Stimulated activated CD8-positive, alpha-beta memory T cell treated with anti-CD3 and anti-CD28 coated beads, Interleukin-2, amount 100 ng/mL, for 1 hour (primary cell): ENCODE measurements at places on chromosomes 13 and 19.
A peak's percentile ranks its signal among the peaks of the same experiment; 100 is the strongest.

- DNase-seq, result no peak
Observed at GRCh38 chr13:106385654-106386053, 149.8 kb downstream of the EFNB2 start.

DNA sequence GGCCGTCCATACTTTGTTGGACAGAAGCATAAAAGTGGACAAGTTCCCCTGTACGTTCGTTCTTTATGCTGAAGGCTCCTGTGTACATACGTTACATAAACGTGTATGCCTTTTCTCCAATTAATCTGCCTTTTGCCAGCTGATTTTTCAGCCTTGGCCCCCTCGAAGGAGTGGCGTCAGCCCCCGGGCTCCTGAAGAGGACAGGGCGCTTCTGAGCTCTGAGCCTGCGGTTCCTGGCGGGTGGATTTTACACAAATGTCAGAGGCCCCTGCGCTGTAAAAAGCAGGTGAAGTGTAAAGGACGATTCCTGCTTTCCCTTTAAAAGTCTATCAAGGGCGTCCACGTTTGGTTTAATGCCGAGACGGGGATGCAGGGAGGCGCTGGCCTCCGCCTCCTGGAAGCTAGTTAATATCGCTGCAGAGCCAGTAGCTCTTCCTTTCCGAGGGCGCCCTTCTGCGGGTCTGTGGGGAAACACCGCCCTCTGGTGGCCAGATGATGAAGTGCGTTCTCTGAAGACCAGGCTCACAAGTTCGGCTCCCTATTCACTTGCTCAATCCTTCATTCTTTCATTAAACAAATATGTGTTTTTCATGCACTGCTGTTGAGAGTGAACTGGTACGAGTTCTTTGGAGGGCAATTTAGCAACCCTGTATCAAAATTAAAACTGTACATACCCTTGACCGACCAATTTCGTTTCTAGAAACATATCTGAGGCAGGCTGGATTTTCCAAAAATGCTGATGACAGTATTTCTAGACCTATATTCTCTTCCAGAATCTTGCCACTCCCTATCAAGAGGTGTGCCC lies 62.0 kb downstream of the GPR12 start:
- peak; percentile 65 for DNase-seq

- DNase-seq, result no peak
Observed at GRCh38 chr13:106306748-106307277, 228.6 kb downstream of the EFNB2 start.

DNA sequence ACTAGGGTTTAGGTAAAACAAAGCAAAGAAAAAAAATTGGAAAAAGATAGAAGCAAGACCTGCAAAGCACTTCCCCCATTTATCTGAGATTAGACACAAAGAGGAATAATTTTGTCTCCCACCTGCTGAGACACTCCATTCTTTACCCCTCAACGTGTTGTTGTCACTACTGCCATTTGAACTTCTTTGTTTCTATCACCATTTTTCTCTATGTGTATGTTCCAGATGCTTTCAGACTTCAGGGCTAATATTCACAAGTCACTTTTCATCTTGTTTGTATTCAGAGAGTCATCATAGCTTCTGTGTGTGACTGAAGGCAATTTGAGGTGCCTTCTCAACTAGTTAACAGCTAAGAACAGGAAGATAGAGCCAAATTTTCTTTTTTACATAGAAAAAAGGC lies 512.5 kb downstream of the TBC1D4 start:
- DNase-seq, result no peak

DNA sequence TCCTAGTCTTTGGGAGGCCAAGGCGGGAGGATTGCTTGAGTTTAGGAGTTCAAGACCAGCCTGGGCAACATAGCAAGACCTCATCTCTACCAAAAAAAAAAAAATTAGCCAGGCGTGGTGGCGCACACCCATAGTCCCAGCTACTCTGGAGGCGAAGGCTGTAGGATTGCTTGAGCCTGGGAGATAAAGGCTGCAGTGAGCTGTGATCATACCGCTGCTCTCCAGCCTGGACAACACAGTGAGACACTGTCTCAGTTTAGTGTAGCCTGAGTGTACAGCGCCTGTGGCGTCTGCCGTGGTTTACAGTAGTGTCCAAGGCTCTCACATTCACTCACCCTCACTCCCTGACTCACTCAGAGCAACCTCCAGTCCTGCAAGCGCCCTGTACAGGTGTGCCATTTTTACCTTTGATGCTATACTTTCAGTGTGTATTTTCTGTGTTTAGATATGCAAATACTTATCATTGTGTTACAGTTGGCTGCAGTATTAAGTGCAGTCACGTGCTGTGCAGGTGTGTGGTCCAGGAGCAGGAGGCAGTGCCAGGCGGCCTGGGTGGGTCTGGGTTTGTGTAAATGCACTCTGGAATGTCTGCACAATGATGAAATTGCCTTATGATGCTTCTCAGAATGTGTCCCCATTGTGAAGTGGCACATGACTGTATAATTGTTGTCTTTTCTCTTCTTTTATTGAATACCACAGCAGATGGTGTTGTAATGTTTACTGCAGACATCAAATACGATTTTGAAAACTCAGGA lies 36.1 kb upstream of the DCUN1D2 start:
- DNase-seq, result no peak

GRCh38 chr13:113592571-113592970 lies 8.0 kb downstream of the TFDP1 start:
- DNase-seq, result no peak

GRCh38 chr13:112924365-112924764 lies 44.6 kb upstream of the MCF2L start:
- DNase-seq, result no peak

DNA sequence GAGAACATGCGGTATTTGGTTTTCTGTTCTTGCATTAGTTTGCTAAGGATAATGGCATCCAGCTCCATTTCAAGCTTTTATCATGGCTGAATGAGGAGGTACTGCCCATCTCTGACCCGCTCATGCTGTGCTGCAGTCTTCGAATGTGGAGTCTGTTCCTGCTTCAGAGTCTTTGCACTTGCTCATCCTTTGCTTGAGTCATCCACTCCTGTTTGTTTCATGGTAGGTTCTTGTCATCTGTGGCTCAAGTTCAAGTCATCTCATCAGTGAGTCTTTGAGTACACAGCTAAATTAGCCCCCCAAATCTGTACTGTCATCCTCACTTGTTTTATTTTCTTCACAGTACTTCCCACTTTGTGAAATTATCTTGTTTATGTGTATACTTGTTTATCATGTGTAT lies 5.4 kb downstream of the UCHL3 start:
- no peak for DNase-seq

DNA sequence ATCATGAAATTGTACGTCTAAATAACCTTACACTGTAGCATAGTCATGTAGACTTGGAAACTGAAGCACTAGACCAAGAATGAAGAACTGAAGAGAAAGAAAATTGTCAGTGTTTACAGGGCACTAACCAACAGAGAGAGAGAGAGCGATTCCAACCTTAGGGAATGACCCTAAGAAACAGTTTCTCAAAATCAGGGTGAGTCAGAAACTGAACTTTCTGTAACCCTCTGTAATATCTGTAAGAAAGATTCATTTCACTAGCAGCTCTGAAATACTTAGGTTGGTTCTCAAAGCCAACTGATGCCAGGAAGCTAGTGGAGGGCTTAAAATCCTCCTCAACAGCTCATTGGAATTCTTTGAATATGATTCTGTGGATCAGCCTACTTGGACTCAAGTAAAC lies 936.9 kb downstream of the EFNB2 start:
- DNase-seq, result no peak

- no peak for DNase-seq
Observed at GRCh38 chr19:14450168-14450874, 17.2 kb downstream of the PKN1 start.
